Transverse colon (tissue), 4 donors: ENCODE measurements at places on chromosomes 1 and 21. TPM values are rescaled to one million over a fixed set of nuclear protein-coding genes. Genes with fewer than 3 reads are reported as not detected.

DNA sequence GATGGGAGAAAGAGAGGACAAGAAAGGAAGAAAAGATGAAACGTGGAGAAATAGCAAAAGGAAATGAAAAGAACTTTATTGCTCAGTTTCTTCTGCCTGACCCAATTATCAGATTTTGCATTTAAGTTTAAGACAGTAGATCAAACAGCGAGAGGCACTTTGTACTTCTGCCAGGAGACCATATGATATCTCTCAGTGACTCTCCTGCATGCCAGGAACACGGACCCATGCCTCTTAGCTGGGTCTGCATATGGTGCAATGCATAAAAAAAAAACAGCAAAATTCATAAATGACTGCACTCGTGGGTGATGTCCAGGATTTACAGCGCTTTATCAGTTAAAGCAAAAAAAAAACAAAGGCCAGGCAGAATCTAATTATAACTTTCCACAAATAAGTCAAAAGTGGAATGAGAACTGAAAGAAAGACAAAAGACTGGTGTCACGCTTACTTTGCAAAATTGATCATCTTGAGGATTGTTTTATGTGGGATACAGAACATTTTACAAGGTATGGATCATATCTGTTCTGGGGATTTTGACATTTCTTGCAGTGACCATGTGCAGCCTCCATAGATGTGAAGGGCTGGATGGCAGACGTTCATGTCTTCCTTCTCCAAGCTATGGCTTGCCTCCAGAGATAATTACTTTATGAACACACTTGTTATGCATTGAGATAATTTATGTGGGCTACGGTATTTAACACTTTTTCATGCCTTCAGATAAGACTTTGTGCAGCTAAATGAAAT, 79.5 kb downstream of the RUNX1 start:
- no peak for DNase-seq

GRCh38 chr1:231678011-231678432, 51.4 kb downstream of the DISC1 start:
- DNase-seq = no peak

DNA sequence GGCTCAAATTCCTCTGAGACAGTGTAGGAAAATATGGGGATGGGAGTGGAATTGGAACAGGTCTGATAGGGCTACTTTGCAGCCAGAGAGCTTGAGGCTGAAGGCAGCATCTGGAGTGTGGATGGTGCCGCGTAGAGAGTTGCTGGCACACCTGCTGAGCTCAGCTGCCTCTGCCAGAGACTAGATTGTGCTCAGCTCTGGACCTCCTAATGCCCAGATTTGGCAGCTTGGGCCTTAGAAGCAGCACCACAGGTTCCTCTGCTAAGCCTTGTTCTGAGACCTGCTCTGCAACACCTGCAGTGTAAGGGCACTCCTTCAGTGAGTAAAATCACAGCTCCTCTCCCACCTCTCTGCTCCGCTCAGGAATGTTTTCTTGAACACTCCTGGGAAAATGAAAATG, 23.3 kb downstream of the ACOT11 start:
- DNase-seq = no peak

GRCh38 chr1:89966656-89967055, 28.3 kb upstream of the ZNF326 start:
- DNase-seq = no peak

DNA sequence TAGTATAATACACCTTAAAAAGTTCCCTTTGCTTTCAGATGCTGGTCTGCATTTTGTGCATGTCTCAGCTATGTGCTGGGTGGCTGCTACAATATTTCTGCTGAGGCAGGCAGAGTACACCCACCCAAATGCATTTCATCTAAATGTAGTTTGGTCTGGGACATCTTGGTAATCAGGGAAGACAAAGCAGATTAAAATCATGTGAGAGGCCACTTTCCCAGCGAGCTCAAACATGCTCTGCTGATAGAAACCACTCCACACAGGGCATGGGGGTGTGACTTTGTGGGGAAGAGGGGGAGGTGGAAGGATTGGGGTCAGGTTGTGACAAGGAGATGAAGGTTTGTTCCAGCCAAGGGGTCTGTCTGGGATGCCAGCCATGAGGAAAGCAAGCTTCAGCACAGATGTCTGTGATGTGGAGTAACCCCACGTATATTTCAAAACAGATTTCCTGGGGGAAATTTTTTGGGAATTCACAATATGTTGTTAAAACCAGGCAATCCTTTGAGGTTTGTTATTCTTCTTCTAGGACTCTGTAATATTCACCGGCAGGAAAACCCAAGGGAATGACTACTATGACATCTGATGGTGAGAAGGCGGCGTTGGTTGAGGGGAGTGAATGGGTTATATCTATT, 255.1 kb upstream of the FGGY start:
- DNase-seq = no peak

DNA sequence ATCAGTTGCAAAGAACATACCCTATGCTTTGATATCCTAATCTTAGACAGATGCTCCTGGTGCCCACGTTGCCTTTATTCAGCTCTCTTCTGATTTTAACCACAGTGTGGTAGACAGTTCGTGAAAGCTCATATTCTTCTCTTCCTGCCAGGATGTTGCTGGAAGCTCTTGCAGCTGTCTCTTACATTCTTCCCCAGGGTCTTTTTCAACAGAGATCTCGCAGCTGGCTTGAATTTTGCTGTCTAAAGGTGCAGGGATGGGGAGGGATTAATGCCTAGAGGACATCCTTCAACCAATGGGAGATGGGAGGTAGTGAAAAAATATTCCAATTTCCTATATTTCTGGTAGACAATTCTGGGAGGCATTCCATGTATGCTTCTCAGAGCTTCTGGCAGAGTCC, 150.0 kb upstream of the APP start:
- DNase-seq = no peak

Gene KLHDC7A
- not detected for total RNA-seq

Gene SH2D5
- total RNA-seq = not detected
